ENCODE measurements at places on chromosomes 7 and 10.
A peak's percentile ranks its signal among the peaks of the same experiment; 100 is the strongest.

GRCh38 chr7:983616-984071 is 663 bp downstream of the CYP2W1 start:
- no peak for DNase-seq

DNA sequence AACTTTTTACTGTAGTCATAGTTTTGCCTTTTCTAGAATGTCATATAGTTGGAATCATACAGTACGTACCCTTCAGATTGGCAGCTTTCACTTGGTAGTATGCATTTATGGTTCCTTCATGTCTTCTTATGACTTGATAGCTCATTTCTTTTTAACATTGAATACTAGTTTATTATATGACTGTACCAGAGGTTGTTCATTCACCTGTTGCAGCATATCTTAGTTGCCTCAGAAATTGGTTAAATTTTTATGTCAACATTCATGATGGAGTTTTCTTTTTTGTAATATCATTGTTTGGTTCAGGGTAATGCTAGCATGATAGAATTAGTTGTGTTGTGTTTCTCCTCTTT is 94.8 kb upstream of the CDK13 start:
- no peak for DNase-seq

DNA sequence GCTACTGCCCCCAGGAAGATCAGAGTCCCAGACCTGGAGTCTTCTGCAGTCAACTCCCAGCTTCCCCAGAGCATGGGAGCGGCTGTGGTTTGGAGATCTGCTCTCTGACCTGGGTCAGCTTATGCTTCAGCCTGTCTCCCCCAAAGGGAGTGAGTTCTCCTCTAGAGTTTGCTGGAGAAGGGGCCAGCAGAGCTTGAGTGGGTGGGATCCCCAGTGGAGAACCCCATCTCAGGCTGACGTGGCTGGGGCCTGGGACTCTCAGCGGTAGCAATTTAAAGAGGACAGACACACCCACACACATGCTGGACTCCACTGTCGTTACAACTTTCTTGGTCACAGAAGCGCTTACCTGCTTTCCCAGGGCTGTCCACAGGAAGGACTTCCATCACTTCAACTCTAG is 6.3 kb downstream of the UNC5B start:
- DNase-seq: no peak

DNA sequence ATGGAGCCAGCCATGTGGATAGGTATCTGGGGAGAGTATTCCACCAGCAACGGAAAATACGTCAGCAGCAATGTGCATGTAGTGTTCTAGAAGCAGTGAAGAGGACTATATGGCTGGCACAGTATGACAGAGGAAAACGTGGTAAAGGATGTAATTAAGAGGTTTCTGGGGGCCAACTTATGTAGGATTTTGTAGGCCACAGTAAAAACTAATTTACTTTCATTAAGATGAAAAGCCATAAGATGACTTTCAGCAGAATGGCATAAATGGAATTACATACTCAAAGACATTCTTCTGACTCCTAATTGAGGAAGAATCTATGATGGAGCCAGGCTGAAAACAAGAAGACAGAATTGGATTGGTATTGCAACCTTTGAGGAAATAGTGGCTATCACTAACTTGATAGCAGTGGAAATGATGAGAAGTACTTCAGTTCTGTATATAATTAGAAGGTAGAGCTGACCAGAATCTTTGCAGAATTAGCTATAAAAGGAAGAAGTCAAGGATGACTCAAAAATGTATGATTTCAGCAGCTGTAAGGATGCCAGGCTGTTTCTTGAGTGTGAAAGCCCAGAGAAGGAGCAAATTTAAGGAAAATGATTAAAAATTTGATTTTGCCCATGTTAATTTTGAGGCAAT is 156.7 kb downstream of the MBL2 start:
- DNase-seq: no peak

- DNase-seq: no peak
Observed at GRCh38 chr7:136692221-136692620, 176.2 kb upstream of the CHRM2 start.

DNA sequence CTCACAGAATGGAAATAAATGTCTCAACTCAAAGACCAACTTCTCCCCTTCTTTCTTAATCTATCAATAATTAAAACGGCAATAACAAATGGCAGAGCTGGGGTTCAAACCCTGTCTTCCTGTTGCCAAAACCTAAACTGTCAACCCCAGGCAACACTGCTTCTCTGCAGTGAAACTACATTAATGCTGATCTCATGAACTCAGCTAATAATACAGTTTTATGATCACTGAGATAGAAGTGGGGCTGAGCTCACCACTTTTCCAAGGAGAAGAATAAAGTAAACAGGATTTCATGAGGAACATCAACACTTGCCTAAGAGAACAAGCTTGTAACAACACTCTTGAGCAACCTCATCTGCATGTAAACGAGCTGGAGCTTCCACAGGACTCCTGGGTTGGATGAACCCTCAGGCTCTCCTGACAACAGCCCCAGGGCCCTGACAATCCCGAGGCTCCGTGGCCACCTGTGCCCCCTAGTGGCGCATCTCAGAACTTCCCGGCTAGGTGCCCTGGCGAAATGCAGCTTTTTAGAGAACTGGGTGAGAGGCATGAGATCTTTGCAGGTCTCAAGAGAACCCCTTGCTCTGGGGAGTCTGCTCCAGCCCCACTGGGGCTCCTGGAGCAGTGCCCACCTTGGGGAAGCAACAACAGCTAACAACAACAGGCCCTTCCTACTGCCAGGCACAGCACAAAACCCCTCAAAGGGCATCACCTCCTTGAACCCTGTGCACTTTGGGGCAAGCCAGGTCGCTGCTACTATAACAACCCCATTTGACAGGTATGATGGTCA is 169.3 kb downstream of the SH3PXD2A start:
- peak; percentile 71 for DNase-seq

GRCh38 chr7:150374026-150374425 is 5.1 kb upstream of the ZNF775 start:
- no peak for DNase-seq

- DNase-seq: no peak
Observed at GRCh38 chr7:150855476-150856302, 3.4 kb downstream of the AOC1 start.

DNA sequence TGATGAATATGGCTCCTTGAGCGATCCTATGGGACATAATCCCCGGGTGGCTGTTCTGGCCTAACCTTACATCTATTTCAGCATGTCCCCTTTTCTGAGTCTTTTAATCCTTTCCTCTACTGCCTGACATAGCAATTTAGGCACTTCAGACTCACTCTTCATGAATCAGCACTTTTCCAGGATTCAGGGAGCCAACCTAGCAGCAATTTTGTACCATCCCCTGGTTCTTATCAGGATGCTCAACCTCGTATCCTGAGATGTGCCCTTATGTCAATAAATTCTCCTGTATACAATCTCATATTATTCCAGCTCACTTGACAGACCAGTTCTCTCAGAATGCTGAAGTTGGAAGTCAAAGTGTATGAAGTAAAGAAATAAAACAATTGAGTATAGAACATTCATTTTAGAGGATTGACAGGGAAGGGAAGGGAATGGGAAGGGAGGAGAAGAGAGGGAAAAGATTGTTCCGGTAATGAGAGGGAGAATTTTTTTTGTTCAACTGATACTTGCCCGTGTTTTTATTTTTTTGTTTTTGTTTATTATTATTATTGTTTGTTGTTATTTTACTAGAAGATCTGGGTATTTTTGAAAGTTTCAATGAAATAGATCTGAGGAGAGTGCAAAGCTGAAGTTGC is 8.2 kb upstream of the ZC3HAV1 start:
- DNase-seq: no peak

DNA sequence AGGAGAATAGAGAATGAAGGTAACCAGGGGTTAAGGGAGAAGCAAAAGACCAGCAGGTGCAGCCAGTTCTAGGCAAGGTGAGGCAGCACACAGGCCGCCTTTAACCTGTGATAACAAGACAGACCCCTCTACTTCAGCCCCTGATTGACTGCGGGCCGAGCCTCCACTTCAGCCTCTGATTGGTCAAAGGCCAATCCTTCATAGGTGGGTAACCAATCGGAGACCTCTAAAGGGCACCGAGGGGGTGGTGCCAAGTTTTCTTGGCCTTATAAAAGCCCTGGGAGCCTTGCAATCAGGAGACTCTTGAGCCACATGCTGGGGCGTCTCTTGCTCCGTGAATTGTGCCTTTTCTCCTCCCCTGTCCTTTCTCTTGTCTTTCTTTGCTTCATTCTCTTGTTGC is 98.8 kb downstream of the ELFN1 start:
- DNase-seq: peak; percentile 45
